ENCODE measurements at places on chromosomes 11 and 22.

DNA sequence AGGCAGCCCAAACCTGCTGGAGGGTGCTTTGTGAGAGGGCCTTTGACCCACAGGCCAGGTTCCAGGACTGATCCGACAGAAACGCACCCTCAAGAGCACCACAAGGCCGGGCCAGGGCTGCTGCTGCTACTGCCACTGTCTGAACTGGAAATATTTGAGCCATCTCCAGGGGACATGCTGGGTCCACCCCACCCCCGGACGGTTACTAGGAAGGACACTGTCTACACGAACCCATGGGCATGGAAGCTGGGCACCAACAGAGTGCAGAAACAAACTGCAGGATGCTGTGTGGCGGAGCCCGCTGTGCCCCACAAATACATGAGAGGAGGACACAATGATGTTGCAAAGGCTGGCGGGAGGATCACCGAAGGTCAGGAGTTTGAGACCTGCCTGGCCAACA lies 283.7 kb downstream of the CTTN start:
- DNase-seq, result no peak

- no peak for DNase-seq
Measured at GRCh38 chr22:48838846-48839730, 988.6 kb downstream of the BRD1 start.

DNA sequence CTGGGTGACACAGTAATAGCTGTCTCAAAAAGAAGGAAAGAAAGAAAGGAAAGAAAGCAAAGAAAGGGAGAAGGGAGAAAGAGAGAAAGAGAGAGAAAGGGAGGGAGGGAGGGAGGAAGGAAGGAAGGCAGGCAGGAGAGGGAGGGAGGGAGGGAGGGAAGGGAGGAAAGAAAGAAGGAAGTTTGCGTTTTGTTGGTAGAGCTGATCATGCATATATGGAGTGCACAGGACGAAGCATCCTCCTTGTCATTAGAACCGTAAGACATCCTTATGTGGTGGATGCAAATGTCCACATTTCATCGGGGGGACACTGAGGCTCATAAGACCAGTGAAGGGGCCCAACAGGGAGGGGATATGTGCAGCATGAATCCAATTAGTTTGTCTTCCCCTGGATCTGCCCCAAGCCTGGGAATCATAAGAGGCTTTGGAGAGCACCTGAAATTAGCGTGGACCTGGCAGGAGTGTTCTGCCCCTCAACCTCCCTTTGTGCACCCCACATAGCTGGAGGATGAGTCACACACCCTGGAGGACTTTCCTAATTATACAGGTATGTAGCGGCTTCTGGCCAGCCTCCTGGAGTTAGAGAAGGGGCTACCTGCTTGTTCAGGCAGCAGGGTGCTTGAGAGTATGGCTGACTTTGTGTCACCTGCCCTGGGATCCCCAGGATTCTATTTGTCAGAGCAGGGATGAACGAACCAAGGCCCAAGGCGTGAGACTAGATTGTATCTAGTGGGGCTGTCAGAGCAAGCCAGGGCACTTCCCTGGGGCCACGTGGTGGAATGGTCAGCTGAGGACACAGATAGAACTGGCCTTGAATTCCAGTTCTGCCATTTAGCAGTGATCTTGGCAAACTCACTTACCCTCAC lies 119.7 kb upstream of the CD82 start:
- DNase-seq, result no peak

- DNase-seq, result no peak
Measured at GRCh38 chr11:12771875-12772274, 97.7 kb downstream of the TEAD1 start.

- peak; percentile 75 for DNase-seq
Measured at GRCh38 chr22:25404928-25405816, 159.3 kb upstream of the GRK3 start.

DNA sequence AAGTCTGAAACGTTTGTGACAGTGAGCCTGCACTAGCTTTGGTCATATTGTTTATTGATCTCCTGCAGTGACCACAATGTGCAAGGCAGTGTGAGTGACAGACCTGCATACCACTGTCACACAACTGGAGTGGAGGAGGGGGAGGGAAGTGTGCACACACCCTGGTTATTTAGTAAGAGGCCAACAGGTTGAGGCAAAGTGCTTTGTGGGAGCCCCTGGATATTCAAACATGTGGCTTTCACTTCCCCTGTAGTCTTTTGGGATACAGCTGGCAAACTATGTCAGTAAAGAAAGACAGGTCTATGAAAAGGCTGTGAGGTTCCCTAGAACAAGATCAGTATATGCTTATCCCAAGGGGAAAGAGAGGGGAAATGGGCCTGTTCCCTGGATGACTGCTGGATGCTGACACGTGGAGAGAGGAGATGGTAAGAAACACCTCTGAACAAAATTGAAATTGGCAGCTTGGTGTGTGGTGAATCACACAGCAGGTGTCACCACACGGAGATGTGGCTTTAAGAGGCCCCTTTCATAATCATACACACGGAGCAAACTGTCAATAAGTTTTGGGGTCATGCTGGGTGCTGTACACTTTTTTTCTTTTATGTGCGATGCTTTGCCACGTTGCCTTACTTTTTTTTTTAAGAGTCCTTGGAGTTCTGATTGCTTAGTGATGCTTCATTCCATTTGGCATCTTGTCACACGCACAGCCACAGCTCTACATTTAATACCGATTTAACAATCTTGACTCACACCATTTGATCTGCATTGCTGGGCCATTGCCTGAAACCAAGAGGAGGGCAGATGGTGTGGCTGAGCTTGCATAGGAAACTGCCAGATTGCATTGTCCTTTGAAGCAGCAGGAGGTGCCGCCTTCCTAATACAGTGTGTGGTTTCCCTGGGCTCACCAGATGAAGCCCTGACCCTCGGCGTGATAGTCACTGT lies 11.3 kb downstream of the OSBP2 start:
- no peak for DNase-seq

- DNase-seq, result no peak
Measured at GRCh38 chr11:1371377-1371776, 18.4 kb upstream of the BRSK2 start.

GRCh38 chr11:82791779-82792178 lies 58.1 kb upstream of the FAM181B start:
- no peak for DNase-seq

DNA sequence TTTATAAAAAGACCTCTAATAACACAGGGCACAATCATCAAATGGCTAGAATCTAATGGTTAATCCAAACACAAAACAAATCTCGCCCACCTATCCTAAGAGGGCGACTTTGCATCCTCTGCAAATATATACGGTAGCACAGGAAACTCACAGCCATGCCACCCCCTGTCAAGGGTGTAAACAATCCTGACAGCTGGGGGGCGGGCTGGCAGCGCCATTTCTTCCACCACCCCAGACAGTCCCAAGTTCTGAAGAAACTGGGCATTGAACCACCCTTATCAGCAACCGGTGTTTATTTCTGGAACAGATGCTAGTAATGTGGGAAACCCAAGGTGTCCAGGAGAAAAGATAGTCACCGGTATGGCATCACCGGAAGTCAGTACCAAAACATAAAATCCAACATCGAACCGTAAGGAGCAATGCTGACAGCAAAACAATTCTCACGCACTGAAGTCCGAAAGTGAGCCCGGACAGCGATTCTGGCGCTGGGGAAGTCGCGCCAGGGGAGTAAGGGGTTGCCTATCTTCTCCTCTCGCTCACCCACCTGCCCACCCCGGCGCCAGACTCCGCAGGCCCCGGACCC lies 825 bp downstream of the FBXO3 start:
- no peak for DNase-seq

GRCh38 chr11:73662445-73663157 lies 16.2 kb downstream of the PLEKHB1 start:
- DNase-seq, result no peak

- no peak for DNase-seq
Measured at GRCh38 chr11:66289548-66290329, 796 bp upstream of the YIF1A start.

DNA sequence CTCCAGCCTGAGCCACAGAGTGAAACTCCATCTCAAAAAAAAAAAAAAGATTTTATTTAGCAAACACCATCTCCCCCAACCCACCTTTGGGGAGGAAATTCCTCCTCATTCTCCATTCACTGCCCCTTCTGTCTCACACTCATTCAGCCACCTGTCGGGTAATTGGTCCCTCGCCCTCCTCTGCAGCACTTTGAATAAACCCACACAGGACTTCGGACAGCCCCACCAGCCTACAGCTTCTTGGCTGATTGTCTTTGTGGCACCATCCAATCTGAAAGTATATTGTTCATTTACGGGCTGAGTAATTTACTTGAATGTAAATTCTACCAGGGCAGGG lies 7.5 kb upstream of the GGA1 start:
- no peak for DNase-seq

DNA sequence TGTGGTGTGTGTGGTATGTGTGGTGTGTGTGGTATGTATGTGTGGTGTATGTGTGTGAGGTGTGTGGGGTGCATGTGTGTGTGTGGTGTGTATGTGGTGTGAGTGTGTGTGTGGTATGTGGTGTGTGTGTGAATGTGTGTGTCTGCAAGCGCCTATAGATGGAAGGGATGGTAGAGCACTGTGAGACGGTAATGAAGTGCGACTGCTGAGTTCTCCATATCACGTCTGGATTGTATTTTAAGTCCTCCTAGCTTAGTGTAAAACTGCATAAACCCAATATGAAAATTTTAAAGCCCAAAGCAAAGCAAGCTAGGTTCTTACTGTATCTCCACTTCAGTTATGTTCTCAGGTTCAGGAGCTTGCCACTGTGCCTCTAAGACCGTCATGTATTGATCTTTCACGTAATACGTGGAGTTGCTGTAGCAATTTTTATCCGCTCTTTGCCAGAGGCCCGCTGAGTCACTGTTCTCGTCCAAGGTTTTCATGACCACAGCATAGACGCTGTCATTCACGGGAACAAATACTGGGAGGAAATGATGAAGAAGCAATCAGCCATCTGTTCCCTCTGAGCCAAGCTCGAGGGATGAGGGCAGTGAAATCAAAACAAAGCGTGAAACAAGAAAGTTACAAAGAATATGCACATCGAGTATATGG lies 5.5 kb downstream of the PLET1 start:
- no peak for DNase-seq

- no peak for DNase-seq
Measured at GRCh38 chr11:77589181-77589520, 602 bp upstream of the AQP11 start.

GRCh38 chr11:126281245-126281644 lies 1.6 kb upstream of the TIRAP start:
- DNase-seq, result no peak

- DNase-seq, result no peak
Measured at GRCh38 chr22:20027966-20028854, 7.3 kb downstream of the TANGO2 start.

DNA sequence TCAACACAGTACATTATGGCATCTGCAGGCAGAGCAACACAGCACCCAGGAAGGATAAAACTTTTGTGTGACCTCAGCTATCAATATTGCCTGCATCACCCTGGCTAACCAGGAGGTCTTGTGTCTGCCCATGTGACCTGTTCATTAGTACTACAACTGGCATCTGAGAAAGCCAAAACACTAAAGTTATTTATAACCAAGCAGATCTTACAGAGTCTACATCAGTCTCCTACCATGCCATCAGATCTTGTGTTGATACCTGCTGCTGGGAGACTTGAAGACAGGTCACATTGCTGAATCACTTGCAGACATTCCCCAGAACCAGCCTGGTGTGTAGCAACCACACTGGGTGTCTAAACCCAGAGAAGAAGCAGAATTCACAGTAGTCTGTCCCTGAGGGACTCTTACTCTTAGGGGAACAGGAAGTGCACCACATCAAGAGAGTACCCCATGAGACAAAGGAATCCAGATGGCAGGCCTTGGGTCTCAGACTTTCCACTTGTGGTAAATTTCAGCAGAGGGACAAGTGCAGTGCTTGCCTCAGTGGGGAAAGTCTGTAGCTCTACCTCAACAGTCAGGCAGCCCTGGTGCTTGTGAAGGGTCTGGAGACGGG lies 7.0 kb downstream of the OR9G1 start:
- DNase-seq, result no peak
